ENCODE measurements at places on chromosomes 3 and 15.

DNA sequence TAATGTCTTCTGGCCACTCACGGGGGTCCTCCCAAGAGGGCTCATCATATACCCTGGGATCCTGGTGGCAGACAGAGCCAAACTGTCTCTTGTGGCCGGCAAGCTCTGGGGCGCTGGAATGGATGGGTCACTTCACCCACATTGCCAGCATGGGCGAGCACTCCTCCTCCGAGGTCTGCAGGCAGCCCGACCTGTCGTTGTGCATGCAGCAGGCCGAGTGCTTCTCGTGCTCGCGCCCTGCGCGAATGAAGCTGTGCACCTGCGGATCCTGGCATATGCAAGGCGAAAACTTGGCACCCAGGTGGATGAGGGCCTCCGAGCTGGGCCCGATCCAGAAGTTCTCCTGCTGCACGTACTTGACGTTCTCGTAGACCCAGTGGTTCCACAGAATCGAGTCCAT lies 33.6 kb upstream of the GRIP2 start:
- no peak for DNase-seq

DNA sequence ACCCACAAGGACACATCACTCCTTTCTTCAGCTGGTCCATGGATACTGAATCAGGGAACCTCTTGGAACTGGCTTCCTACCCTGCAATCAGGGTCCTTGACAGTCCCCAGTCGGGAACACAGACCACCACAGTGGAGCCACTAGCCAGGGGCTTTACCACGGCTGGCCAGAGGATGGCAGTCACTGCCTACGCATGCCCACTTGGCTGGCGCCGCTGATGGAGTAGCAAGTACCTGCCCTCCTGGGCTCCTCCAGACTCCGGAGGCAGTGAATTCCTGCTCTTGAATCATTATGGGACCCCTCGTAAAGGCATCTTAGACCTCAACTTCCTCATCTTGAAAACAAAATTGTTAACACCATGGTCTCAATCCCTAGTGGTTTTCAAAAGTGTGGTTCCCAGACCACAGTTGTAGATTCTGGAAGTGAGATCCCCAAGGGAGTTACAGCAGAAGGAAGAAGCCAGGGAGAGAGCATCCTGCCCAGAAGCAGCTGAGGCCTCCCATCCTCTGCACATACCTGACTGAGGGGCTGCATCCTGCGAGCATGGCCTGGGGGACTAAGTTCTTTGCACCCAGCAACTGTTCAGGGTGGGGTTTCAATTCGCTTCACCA lies 9.1 kb upstream of the SKIC8 start:
- DNase-seq: peak; percentile 80

- peak; percentile 67 for DNase-seq
These were observed 4.3 kb upstream of the TSEN2 start for GRCh38 chr3:12479919-12480427.

- peak; percentile 65 for DNase-seq
These were observed 42.2 kb downstream of the CLDN18 start for GRCh38 chr3:138051947-138052802.

GRCh38 chr3:78822726-78823125 lies 945.1 kb downstream of the ROBO1 start:
- no peak for DNase-seq

- no peak for DNase-seq
These were observed 143.9 kb downstream of the MAGI1 start for GRCh38 chr3:65894679-65895453.

GRCh38 chr3:188899881-188900280 lies 271.9 kb upstream of the TPRG1 start:
- no peak for DNase-seq

DNA sequence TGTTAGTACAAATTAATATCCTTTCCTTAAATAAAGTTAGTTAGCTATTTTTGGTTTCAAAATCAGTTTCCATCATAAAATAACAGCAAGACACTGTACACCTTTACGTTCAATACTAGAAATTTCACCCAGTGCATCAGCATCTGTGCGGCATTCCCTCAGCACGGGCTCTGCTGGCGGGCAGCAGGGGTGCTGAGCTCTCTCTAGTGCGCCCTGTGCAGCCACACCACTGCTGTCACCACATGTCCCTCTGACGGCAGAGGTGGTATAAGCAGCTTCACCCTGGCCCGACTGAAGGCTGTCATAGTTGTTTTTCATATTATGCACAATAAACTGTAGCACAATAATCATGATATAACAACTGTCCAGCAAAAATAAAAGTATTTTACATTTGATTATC lies 35.4 kb downstream of the FAN1 start:
- no peak for DNase-seq

DNA sequence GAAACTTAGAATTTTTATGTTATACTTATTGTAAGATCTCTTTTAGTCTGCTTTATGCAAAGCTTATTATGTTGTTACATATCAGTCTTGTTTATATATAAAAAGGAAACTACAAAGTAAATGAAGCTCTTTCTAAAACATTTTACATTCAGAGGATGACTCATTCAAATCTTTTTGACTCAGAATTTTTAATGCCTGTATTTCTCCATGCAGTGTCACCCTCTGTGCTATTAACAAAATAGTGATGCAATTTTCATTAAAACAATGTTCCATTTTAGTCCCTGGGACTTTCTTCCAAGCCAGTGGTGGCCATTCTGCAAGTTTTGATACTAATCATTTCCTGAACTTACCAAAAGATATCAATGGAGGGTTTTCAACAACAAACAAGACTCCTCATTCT lies 216.1 kb downstream of the NAALADL2 start:
- DNase-seq: no peak

- no peak for DNase-seq
These were observed 375.8 kb upstream of the ARPP21 start for GRCh38 chr3:35263477-35263876.

GRCh38 chr15:96327155-96327741 lies 3.3 kb upstream of the NR2F2 start:
- peak; percentile 92 for DNase-seq

- no peak for DNase-seq
These were observed 223.9 kb downstream of the TLE3 start for GRCh38 chr15:69873807-69874206.

- DNase-seq: no peak
These were observed 62.8 kb downstream of the NBEAL2 start for GRCh38 chr3:47042231-47042791.

- no peak for DNase-seq
These were observed 972 bp downstream of the UBA5 start for GRCh38 chr3:132661101-132661500.

DNA sequence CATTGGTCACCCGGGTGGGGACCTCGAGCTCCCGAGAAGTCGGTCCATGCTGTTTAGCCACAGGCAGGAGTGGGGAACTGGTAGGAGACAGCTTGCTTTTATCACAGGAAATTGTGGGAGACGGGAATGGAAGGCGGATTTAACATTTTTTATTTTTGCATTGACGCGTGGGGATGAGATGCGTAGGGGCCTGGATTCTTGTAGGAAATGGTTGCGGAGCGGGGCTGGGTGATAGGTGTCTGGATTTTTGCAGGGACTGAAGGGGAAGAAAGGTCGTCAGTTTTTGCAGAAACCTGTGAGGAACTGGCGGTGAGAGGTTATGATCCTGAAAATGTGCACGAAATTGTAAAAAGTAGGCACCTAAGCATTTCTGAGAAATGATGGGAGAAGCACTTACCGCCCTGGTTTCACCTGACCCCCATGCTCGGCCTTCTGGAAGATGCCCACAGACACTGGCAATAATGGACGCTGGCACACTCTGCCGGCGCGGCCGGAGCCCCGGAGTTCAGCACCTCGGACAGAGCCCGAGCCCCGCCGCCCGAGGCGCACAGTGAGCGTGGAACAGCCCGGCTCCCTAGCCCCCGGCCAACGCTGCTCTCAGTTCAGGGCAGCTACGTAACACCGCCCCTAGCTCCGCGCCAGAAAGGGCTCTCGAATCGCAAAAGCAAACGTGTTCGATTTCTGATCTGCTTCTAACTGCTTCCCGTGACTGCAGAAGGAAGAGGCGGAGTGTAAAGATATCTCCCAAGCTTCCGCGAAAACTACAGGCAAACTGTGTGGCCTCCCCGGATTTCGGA lies 928 bp downstream of the ANKRD34C start:
- DNase-seq: peak; percentile 37

DNA sequence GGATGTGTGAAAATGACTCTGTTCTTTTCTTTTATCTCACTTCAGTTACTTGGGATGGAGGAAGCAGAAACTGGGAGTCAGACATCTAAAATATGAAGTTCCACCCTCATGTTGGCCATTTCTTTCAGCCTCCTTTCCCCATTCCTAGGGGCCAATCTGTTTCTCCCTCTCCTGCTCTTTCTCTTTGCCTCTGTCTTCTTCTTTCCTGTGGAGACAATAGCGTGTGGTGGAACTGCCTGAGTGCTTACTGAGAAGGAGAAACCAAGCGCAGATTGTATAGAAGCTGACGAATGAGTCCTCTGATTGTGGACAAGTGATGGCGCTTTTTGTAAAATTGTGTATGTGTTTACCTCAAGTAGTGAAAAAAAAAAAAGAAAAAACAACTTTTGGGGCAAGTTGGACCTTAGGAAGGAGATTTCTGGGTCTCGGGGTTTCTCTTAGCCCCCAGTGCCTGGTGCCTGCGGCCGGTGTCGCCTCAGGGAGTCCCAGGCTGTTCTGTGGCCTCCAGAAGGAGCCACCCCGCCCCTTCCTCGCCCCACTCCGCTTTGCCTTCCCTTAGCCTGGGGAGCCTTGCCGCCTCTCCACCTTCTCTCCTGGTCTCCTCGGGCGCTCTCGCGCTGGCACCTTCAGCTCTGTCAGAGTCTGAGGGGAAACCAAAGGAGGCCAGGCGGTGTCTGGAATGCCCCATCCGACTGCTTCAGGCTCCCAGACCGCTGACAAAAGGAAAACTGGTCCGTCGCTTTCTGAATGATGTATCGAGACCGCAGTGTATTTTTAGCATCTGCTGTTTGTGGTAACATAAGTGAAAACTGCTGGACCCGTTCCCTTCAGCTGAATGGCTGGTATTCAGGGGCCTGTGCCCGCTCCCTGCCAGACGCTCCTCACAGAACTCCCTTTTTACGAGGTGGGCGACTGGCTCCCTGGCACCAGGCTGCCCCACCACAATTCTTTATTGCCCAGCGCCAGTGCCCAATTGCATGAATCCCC lies 30.1 kb downstream of the SCG5 start:
- no peak for DNase-seq

- no peak for DNase-seq
These were observed 87.0 kb downstream of the RAB11A start for GRCh38 chr15:65956307-65956706.
